D341Med (cell line): ENCODE measurements at places on chromosomes 4 and X.
A peak's percentile ranks its signal among the peaks of the same experiment; 100 is the strongest.

- no peak for DNase-seq
Measured at GRCh38 chr4:156628858-156629257, 342.7 kb downstream of the PDGFC start.

DNA sequence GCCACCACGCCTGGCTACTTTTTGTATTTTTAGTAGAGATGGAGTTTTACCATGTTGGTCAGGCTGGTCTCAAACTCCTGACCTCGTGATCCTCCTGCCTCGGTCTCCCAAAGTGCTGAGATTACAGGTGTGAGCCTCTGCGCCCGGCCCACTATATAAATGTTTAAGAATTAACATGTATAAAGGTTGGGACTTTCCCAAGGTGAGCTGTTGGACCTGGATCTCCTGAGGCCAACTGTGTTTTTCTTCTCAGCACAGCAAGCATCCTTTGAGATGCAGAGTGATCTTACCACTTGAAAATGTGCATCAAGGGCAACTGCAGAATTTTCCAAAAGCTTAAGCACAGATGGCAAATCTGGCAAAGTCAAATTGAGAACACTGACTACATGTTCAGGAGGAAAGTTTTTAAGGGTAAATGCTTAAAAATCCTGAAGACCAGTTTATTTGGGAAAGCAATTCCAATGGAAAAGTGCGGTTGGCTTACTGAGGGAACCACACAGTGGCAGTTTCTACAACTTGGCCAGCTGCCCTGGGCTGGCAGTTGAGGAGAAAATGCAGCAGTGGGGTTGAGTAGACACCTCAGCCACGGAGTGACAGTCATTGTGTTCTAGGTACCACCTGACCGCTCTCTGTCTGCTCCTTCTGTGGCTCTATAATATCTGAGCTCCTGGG is 168.9 kb downstream of the CBR4 start:
- no peak for DNase-seq

DNA sequence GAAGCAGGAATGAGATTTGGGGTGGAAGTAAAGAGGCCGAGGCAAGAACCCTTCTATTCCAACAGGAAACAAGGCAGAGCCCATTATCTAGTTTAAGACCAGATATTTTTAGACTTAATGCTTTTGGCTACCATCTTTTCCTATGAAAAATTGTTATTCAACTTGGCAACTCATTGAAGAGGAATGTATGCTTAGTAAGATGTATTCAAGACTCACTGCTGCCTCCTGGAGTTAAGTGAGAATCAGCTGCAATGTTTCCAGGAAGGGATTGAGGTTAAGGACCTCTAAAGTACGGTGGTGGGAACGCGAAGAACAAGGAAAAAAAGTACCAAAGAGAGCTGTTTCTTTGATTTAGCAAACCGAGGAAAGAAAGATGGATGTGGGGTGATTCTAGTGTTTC is 89.1 kb downstream of the RAPGEF2 start:
- DNase-seq: no peak

DNA sequence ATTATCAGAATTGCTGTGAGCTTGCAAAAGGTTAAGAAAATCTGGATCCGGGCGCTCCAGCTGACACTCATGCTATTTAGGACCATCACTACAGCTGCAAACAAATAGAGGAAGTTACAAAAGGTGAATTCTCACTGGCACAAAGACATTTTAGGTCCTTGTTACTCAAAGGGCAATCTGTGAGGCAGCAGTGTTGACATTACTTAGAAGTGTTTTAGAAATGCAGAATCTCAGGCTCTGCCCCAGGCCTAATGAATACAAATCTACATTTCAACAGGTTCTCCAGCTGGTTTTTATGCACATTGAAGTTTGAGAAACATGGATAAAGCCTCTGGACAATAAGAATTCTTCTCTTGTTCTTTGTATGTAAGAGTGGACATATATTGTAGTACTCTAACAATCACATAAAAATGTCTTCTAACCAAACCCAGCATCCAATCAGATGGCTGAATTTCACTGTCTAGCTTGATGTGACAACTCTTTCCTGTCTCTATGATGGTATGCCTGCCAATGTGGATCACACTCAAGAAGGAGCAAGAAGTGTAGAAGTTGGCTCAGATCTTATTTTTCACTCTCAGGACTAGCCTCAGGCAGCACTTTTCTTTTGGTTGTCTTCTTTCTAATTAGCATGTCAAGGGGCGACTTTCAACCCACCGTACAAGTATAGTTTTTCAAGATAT is 18.8 kb downstream of the SLC7A11 start:
- DNase-seq: no peak

- DNase-seq: no peak
Measured at GRCh38 chrX:128928636-128929035, 594.7 kb downstream of the SMARCA1 start.

DNA sequence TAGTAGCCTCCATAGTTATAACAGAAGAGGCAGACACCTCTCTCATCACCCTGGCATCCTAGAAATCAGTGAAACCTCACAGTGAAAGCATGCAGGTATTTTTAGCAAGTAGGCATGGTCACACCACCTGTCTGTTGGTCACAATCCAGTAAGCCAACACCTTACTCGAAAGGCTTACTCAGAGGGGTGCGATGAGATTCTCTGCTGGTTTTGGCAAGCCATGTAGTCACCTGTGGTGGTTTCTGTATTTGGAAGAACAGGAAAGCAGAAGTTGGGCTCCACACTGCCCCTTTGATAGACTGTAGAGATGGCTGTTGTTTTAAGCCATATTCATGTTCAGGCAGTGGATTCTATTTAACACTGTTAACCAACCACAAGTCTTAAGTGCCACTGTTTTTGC is 134.7 kb downstream of the DCLK2 start:
- DNase-seq: no peak

GRCh38 chrX:119682019-119682989 is 10.7 kb downstream of the SEPTIN6 start:
- no peak for DNase-seq

GRCh38 chr4:135838889-135839288 is 1637.3 kb upstream of the PABPC4L start:
- DNase-seq: no peak

DNA sequence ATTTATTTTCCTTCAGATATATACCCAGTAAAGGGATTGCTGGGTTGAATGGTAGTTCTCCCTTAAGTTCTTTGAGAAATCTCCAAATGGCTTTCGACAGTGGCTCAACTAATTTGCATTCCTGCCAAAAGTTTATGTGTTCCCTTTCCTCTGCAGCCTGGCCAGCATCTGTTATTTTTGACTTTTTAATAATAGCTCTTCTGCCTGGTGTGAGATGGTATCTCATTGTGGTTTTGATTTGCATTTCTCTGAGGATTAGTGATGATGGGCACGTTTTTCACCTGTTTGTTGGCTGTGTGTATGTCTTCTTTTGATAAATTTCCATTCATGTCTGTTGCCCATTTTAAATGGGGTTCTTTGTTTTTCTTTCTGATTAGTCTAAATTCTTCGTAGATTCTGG is 375.2 kb downstream of the UBE2NL start:
- DNase-seq: no peak

DNA sequence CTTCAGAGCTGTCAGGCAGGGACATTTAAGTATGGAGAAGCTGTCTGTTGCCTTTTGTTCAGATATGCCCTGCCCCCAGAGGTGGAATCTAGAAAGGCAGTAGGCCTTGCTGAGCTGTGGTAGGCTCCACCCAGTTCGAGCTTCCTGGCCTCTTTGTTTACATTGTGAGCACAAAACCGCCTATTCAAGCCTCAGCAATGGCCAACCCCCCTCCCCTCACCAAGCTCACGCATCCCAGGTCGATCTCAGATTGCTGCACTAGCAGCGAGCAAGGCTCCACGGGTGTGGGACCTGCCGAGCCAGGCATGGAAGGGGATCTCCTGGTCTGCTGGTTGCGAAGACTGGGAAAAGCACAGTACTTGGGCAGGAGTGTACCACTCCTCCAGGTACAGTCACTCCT is 59.3 kb downstream of the ZNF674 start:
- DNase-seq: no peak

DNA sequence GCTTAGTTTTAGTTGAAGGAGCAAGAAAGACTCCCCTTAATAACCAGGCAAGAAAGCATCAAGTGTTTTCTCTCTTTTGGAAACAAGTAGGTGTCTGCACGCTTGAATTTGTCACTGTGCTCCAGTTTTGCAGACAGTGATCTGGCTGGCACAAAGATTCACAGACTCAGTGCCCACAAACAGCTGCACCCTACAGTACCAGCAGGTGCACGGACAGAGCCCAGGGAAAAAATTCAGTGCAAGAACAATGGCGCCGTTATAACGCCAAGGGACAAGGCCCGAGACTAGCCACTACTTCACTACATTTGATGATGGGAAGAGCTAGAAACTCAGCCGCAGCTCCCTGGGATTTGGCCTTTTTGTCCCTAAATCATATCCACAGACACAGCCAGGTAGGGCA is 56.0 kb downstream of the ZNF827 start:
- DNase-seq: no peak

GRCh38 chr4:122481766-122482405 is 25.4 kb upstream of the IL2 start:
- DNase-seq: no peak

GRCh38 chr4:127209580-127210095 is 423.1 kb upstream of the INTU start:
- no peak for DNase-seq

- DNase-seq: peak; percentile 97
Measured at GRCh38 chr4:6782147-6782845, at the start of gene KIAA0232. KIAA0232 (plus strand) TSS chr4:6782727; CDS start chr4:6824454, 41,727 bp downstream.

DNA sequence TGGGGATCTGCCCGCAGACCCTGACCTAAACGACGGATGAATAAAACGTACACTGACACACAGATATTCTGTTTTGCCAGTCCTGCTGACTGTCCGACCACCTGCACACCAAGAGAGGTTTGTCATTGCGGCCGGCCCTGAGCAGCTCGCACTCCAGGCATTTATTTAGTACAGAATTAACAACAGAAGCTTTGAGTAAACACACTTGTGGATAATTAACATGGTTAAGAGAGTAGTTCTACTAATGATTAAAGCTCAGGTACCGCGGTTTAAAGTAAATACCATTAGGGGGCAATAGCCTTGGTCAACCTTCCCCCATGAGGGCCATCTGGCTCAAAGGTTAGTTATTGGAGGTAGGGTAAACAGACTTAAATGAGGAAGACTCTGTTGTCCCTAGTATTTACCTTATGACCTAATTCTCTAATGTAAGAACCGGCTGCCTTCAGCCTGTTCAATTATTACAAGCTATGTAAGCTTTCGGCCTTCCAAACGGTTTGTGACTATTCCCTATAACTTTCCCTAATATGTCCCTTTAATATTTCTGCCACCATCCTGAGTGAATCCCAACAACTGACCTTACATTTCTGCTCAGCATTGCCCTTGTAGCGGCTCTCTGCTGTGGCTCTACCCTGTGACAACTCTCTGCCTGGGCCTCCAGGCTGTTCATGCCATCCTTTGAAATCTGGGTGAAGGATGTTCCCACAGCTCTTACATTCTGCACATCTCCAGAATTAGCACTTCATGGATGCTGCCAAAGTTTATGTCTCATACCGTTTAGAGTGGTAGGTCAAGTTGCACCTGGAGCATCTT is 46.9 kb upstream of the SYTL5 start:
- DNase-seq: no peak

DNA sequence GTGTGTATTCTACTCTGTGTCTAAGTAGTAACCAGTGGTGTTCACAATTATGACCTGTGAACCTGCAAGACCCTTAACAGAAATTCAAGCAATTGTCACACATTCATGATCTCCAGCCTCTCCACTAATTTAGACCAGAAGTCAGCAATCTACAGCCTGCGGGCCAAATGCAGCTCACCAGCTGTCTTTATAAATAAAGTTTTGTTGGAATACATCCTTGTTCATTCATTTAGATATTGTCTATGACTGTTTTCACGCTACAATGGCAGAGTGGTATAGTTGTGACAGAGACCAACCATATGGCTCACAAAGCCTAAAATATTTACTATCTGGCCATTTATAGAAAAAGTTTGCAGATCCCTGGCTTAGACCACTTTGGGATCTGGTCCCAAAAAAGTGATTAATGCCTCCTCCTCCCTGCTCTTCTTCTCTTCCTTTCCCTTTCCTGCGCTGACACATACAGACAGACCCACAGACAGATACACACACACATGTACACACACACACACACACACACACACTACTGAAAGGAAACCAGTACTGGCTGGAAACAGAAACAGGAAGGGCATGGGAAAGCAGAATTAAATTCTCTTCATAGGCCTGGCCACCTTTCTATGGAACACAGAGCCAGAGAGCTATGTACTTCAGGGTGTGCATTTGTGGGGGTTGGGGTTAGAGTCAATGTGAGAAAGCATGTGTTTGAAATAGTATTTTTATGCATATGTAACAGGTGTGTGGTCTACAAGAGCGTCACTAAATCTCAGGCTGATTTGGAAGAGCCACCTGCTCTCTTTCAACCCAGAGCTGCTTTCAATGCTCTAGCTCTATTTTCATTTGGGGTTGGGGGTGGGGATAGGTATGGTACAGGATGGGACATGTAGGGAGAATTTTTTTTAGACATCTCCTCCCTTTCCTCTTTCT is 49.7 kb upstream of the TMEM164 start:
- DNase-seq: no peak

DNA sequence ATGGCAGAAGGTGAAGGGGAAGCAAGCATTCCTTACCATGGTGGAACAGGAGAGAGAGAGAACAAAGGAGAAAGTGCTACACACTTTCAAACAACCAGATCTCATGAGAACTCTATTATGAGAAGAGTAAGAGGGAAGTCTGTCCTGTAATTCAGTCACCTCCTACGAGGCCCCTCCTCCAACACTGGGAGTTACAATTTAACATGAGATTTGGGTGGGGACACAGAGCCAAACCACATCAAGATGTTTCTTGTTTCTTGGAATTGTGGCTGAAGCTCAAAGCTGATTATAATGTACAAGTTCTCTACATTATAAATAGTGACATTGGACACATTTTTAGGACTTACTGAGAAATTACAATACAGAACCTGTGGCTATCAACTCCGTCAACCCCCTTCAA is 29.5 kb upstream of the TAPT1 start:
- no peak for DNase-seq

- DNase-seq: no peak
Measured at GRCh38 chr4:83208371-83209365, 75.9 kb downstream of the COQ2 start.

GRCh38 chr4:141713185-141713584 is 76.8 kb downstream of the IL15 start:
- no peak for DNase-seq

- no peak for DNase-seq
Measured at GRCh38 chr4:85779165-85779564, 304.2 kb downstream of the ARHGAP24 start.

DNA sequence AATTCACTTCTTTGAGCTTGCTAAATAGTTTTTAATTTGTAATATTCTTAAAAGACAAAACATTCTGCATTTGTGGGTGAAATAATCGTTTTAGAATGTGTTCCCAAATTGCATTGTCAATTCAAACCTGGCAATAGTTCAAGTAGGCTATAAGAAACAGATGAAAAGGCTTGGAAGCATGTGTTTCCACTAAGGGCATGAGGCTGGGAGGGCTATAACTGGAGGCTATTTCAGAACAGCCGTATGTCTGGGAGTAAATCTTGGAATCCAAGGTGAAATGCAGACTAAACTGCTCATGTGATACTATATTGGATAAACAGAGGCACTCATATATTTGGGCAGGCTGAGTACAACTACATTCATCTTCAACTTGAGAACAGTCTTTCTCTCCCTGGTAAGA is 117.4 kb upstream of the GRPR start:
- DNase-seq: no peak
